ENCODE measurements at places on chromosomes 3 and 15. TPM values are rescaled to one million over a fixed set of nuclear protein-coding genes. Genes with fewer than 3 reads are reported as not detected.

The OR5K2 gene
- total RNA-seq, result not detected

The SLC7A14 gene
- total RNA-seq, result 2.0 TPM

The GOLGA8S gene
- not detected for total RNA-seq

The P2RY12 gene
- total RNA-seq, result 0.37 TPM

The GOLGA6L26 gene
- total RNA-seq, result not detected

The AMT gene
- total RNA-seq, result 0.73 TPM

The TADA3 gene
- total RNA-seq, result 54.9 TPM

The ATP13A5 gene
- total RNA-seq, result not detected

The TTC21A gene
- 3.3 TPM for total RNA-seq

The TXNRD3 gene
- 8.5 TPM for total RNA-seq

The NOX5 gene
- total RNA-seq, result 0.37 TPM

The RTP2 gene
- total RNA-seq, result not detected

The PTPN23 gene
- 42.6 TPM for total RNA-seq

The ADAMTSL3 gene
- total RNA-seq, result 0.37 TPM

The NUDT16 gene
- total RNA-seq, result 20.6 TPM

The BLM gene
- 12.1 TPM for total RNA-seq

The RYR3 gene
- under 0.01 TPM for total RNA-seq

The CRYGS gene
- 2.3 TPM for total RNA-seq

The TOPBP1 gene
- total RNA-seq, result 41.2 TPM

The RPS17 gene
- 2,811 TPM for total RNA-seq

The FOXB1 gene
- total RNA-seq, result not detected

The TNNC1 gene
- not detected for total RNA-seq

The MAGI1 gene
- 5.5 TPM for total RNA-seq

The THRB gene
- 5.9 TPM for total RNA-seq

The HACL1 gene
- total RNA-seq, result 22.8 TPM

The SPINK8 gene
- total RNA-seq, result not detected

The CLRN1 gene
- not detected for total RNA-seq
